Stimulated activated CD8-positive, alpha-beta memory T cell treated with anti-CD3 and anti-CD28 coated beads, Interleukin-4, amount 100 ng/mL, for 4 hours (primary cell): ENCODE measurements at places on chromosomes 2 and 18.

GRCh38 chr18:48139431-48140347 lies 209.2 kb upstream of the SMAD2 start:
- DNase-seq = no peak

GRCh38 chr18:73060666-73061288 lies 193.0 kb upstream of the NETO1 start:
- no peak for DNase-seq

- no peak for DNase-seq
These were observed 242.3 kb upstream of the PXDN start for GRCh38 chr2:1986598-1986997.

GRCh38 chr18:49976795-49977560 lies 163.6 kb upstream of the ACAA2 start:
- DNase-seq = no peak

- no peak for DNase-seq
These were observed 246.6 kb upstream of the REG3G start for GRCh38 chr2:78778756-78779510.

- DNase-seq = no peak
These were observed 14.9 kb downstream of the ITGA6 start for GRCh38 chr2:172442072-172442895.

- no peak for DNase-seq
These were observed 1.7 kb downstream of the FOSL2 start for GRCh38 chr2:28394331-28394877.

- DNase-seq = no peak
These were observed 165.6 kb upstream of the HDAC4 start for GRCh38 chr2:239566162-239566994.

- DNase-seq = no peak
These were observed 12.2 kb downstream of the GPR17 start for GRCh38 chr2:127658146-127658545.
